Vagina (tissue), 2 donors: ENCODE measurements at places on chromosomes 4 and X.

DNA sequence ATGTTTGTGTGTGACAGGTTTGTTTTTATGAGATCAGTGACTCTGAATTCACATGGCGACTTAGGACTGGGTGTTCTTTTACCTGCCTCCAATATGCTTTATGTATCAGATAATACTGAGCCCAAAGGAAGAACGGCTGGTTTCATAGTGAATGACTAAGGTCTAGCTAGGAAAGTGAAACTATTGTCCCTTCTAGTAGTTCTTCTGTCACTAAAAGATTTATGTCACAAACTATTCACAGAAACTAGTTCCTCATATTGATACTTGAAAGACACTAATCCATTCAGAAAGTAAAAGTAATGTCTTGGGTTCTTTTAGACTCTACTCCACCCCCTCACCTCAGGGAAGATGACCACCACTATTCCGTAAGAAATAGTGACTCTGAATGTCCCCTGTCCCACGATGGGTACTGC lies 81.7 kb downstream of the EGF start:
- no peak for DNase-seq

GRCh38 chr4:179552131-179552530 lies 2109.9 kb upstream of the AGA start:
- no peak for DNase-seq

DNA sequence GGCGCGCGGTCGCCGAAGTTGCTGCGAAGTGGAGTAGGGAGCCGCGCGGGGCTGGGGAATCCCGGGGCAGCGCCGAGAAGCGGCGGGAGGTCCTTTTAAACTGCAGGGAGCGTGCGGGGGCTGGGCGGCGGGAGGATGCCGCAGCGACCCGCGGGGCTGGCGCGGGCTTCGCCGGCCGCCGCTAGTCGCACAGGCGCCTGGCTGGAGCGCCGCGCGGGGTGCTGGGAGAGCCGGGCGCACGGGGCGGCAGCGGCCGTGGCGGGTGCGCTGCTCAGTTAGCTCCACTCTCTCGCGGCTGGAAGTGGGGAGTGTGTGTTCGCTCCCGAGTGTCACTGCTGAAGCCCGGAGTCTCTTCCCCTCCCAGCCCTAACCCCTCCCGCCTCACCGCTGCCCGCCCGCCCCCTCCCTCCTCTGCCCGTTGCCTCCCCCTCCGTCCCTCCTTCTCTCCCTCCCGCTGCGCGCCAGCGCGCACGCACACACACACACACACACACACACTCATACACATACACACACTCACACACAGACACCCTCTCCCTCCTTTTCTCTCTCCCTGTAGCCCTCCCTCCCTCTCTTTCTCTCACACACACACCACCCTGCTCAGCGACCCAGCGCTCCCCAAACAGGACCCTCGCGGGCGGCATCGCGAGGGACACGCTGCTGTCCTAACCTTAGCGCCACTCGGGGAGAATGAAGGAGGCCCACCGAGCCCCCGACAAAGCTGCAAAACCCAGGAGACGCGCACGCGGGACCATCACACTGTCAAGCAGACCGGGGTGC lies at the start of gene NDNF:
NDNF (minus strand) TSS at position 312 of the 780 bp plus-strand sequence. CDS start 26,698 bp downstream, outside the sequence.
- no peak for DNase-seq

DNA sequence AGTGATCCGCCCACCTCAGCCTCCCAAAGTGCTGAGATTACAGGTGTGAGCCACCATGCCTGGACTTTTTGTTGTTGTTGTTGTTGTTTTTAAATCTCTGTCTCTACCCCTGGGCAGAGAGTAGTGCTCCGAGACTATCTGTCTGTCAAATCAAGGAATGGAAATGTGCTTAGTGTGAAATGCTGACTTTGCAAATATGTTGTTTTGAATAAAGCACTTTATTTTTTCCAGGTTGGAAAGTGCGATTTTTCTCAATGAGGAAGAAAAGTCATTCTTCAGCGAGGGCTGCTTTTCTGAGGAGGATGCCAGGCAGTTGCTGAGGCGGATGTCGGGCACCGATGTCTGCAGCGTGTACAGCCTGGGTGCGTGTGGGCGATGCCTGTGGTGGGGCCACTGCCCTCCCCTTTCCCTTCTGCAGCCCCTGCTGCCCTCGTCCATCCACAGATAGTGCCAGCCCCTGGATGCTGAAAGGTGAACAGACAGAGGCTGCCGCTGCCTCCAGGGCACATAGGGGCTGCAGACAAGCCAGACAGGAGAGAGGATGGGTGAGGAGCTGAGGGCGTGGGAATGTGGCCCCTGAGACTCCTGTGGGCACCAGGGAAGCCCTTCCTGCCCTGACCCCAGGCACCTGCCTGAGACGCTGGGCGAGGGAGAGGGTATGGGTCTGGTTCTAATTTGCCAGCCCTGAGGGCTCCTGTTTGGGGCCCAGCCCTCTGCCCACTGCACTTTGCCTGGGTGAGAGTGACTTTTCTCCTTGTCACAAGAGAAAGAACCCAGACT lies 23.7 kb downstream of the SH3TC1 start:
- DNase-seq: no peak

DNA sequence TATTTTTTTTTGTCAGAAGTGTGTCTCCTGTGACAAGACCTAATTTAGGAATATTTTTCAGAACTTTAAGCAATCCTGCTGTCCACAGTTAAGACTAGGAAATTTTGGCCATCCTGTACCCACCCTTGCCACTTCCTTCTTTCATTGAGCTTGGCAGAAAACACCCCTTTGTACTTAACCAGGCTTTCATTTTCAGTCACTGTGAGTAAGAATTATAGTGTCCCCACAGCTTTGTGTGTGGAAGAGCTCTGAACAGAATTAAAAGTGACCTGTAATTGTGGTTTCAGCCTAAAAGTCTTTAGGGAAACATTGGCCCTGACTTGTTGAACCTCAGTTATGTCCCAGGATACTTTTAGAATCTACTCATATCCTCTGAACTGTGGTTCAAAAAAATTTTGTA lies 153.7 kb upstream of the BMP3 start:
- DNase-seq: no peak

DNA sequence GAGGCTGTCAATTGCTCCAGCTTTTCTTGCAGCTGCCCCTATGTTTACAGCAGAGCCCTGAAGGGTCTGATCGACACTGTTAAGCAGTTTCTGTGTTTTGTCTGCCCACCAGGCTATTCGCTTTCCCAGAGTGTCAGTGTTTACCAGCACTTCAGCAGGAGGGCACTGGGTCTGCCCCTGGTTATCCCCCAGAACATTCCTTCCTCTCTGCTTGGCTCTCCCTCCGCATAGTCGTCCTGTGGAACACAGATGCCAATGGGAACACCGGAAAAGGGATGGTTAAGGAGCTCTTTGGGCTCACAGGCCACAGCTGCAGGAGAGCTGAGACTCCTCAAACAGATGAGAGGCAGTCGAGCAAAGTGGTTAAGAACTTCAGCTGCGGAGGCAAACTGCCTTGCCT lies 71.3 kb upstream of the FBXW7 start:
- no peak for DNase-seq

DNA sequence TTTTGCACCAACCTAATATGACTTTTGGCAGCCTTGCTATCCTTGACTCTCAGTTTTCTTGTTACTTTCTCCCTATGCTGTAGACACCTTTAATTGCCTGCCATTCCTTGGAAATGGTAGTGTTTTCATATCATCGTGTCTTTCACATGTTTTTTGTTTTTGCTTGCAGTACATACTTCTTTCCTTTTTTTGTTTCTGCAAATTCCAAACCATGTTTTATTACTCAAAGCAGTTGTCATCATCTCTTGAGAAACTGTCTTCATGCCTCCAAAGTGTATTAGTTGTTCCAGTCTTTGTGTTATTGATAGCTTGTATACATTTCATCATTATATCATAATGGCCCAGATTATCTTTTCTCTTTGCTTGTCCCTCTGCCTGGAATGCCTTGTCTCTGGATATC lies 57.1 kb downstream of the PDLIM5 start:
- DNase-seq: no peak

GRCh38 chr4:70743731-70744130 lies 22.0 kb downstream of the RUFY3 start:
- no peak for DNase-seq

DNA sequence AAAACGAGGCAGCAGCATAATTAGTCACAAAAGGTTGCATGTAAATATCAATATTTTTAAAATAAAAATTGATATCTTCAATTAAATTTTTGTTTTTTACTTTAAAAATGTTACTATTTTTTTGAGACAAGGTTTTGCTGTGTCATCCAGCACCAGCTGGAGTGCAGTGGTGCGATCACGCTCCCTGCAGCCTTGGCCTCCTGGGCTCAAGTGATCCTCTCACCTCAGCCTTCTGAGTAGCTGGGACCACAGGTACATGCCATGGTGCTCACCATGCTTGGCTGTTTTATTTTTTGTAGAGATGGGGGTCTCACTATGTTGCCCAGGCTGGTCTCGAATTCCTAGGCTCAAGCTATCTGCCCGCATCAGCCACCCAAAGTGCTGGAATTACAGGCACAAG lies 96.8 kb upstream of the FRAS1 start:
- DNase-seq: no peak

GRCh38 chrX:72202792-72203401 lies 21.3 kb downstream of the PIN4 start:
- DNase-seq: no peak

DNA sequence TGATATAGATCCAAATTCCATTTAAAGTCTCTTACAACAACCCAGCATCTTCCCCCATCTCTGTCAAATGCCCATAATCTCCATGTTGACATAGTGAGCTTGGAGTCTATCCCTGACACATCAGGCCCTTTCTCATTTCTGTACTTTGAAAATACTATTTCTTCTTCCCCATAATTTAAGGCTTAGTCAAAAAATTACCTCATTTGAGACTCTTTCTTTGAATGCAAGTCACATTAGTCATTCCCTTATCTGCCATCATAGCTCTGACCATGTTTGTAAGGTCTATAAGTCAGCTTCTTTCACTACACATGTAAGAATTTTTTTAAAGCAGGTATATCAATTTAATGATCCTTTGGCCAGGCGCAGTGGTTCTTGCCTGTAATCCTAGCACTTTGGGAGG lies 99.9 kb downstream of the DDX60 start:
- no peak for DNase-seq

DNA sequence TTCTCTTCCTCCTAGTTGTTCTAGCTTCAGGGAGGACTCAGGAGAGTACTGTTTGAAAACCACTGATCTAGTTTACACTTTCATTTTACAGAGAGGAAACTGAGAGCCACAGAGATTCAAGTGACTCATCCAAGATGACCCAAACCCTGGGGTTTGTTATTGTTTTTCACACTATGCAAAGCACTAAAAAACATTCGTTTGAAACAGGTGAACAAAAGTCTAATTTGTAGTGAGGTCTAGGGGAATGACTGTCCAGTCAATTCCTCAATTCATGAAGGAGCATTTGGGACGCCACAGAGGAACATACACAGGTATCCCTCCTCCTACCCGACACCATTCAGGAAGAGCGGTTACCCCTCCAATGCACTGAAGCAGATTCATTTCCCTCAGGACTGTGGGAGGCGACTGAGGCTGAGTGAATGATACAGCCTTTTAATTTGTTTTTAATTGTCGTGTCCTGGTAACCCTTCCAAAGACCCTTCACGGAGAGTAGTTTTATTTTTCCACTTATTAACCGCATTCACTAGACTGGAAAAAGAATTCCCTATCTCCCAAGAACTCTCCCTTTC lies 30.3 kb downstream of the TLR10 start:
- DNase-seq: no peak

- peak; percentile 91 for DNase-seq
Observed at GRCh38 chr4:7193030-7193958, 956 bp downstream of the SORCS2 start.

GRCh38 chrX:132648895-132649294 lies 160.1 kb upstream of the MBNL3 start:
- no peak for DNase-seq

GRCh38 chr4:37971202-37971601 lies 11.0 kb downstream of the PTTG2 start:
- DNase-seq: no peak

GRCh38 chr4:56330691-56331090 lies 56.6 kb downstream of the AASDH start:
- DNase-seq: no peak

DNA sequence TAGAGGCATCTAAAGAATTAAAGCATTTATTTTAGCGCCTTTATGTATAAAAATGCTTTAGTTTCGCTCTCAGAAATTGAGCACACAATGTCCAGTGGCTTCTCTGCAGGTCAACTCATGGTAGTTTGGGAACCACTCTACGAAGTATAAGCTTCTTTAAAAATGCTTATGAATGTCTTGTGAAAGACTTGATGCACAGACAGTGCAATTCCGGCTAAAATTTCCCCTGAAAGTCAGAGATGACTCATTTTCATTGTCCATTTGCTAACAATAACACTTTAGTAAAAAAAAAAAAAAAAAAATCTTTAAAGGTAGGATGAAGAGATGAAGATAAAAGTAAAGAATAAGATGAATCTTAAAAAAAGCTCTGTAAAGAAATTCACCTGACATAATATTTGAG lies 117.2 kb downstream of the PDHA2 start:
- DNase-seq: no peak

GRCh38 chrX:85244450-85245211 lies 840 bp downstream of the ZNF711 start:
- DNase-seq: no peak

DNA sequence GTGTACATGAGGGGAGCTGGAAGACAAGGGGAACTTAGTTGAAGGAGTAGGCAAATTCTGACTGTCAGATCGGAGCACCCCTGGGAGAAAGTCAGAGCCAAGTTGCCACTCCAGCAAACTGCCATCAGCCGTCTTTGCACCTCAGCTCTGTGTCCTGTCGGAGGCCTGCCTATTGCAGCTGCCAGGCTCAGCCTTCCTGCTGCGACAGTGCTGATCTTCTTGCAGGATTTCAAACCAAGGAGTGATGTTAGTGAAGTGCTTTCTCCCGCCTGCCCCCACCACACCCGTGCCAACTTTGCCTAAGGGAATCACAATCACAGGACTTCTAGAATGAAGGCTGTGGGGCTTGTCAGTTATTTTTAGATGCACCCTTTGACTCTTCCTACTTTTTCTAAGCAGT lies 185.3 kb downstream of the KIT start:
- no peak for DNase-seq

- no peak for DNase-seq
Observed at GRCh38 chr4:2744576-2745270, 11.4 kb downstream of the TNIP2 start.

DNA sequence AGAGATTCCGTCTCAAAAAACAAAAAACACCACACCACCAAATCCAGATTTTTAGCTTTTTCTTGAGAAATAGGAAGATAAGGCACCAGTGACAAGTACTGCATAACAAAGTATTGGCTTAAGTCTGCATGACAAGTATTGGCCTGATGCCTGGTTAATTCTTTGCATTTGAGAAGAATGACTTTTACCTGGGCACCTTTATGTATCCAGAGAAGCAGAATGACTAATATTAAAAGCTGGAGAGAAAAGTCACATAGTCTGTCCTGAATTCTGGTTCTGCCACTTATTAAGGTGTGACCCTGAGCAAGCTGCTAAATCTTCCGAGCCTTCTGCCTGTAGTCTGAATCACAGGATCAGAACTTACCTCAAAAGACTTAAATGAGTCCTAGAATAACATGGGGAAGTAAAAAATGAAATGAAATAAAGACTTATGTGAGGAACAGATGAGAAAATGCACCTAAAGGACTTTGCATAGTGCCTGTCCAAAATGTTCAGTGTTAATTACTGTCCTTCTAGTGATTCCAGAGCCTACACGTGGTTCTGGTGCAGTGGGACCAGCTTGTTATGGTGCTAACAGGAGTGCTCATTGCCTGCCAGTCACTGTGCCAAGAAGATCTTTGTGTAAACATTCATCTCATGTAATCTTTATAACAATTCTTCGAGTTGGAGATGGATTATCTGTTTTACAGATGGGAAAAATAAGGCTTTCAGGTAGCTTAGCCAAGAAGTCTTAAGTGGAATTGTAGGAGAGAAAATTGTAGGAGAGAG lies 31.6 kb downstream of the UGDH start:
- no peak for DNase-seq
